ENCODE measurements at places on chromosomes 4 and X.

- DNase-seq = no peak
These were observed 20.3 kb downstream of the FGF13 start for GRCh38 chrX:138691186-138691585.

DNA sequence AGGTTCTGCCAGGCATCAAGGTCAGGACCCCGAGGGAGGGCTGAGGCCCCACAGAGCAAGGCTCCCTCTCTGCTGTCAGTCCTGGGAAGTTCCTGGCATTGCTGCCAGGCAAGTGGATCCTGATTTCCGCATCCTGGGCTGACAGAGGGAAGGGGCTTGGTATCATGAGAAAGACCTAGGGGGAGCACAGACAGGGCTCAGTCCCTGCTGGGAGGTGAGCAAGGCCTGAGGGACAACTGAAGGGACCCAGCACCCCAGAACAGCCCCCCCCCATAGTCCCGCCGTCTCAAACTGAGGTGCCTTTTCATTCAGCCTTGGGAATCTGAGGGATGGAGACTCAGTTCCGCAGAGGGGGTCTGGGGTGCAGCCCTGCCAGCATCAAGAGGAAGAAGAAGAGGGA, 971 bp downstream of the MAGEA11 start:
- no peak for DNase-seq

DNA sequence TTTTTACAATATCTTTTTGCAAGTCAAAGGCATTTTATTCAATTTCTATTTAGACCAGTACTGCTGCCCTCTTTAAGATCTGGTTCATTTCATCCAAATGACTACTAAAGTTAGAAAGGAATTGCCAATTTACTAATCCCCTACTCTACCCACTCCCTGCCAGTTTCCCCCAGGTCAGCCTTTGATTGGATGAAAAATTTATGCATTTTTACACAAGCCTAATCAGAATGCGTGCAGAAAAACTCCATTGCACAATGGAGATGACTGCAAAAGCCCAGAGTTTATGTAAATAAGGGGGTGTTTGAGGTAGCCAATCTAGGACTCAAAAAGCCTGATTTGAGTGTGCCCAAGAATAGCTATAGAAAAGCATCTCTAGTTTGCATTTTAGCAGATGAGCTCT, 310.6 kb downstream of the PABPC4L start:
- no peak for DNase-seq

DNA sequence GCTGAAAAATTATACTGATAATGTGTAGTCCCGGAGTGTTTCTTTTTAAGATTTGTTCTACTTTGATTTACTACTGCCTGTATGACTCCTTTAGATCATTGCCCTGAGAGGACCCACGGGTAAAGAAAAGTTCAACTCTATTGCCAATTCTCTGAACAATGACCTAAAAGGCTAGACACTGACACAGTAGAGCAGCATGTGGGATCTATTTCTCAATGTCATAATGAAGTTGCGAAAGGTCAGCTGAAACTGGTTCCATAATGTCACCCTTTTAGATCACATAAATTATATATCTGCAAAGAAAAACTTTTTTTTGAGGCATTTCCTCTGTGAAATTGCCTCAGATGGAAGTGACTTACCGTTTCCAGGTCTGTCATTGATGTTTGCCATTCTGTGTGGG, 67.4 kb downstream of the GLRB start:
- DNase-seq = no peak

DNA sequence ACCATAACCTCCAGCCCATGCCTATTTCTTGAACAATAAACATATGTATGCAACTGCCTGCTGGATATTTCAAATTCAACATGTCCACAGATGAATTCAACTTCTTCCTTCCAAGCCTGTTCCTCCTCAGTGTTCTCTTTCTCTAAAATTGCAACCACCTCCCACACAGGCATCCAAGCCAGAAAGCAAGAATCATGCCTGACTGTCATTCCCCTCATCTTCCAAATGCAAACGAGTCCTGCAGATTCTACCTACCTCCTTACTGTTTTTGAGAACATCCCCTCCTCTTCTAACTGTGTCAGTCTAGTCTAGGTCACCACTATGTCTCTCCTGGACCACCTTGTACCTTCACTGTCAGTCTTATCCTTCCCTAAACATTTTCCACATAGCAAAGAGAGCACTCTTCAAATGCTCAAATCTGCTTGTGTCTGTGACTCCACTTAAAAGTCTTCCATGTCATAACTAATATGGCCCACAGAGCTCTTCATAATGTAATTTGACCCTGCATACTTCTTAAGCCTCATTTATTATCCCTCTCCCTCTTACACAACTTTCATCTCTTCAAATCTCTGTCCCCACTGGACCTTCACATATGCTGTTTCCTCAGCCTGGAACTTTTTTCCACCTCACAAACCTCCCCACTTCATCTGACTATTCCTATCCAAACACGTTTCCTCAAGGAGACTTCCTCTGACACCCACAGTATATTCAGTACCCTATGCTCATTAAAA, 25.7 kb downstream of the MAPK10 start:
- no peak for DNase-seq

DNA sequence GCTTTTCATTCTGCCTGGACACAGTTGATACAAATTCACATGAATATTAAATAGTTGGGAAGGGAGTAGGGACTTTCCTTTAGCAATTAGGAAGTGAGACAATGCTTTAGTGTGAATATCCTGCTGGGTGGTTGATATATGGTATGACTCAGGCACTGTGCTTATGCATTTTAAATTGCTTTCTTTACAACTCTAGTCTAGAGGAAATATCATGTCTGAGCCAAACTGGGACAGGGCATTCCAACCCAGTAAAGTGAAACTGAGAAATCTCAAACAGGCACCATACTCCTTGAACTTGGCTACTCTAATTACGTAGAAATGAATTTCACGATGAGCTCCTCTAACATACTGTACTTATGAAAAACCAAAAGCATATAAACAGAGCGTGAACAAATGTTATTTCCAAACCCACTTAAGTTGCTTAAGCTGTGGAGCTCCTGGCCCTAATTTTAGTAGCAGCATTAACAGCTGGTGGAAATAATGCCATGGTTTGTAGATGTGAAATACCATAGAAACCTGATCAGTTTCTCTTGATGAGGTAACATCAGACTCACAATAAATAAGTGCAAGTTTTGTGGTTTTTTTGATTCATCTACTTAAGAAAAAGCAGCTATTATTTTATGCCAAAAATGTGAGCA, 242.9 kb upstream of the GK2 start:
- DNase-seq = no peak

GRCh38 chr4:39295784-39296183, 70.4 kb downstream of the RFC1 start:
- DNase-seq = no peak

- no peak for DNase-seq
These were observed 3.0 kb downstream of the RASSF6 start for GRCh38 chr4:73617256-73617655.

DNA sequence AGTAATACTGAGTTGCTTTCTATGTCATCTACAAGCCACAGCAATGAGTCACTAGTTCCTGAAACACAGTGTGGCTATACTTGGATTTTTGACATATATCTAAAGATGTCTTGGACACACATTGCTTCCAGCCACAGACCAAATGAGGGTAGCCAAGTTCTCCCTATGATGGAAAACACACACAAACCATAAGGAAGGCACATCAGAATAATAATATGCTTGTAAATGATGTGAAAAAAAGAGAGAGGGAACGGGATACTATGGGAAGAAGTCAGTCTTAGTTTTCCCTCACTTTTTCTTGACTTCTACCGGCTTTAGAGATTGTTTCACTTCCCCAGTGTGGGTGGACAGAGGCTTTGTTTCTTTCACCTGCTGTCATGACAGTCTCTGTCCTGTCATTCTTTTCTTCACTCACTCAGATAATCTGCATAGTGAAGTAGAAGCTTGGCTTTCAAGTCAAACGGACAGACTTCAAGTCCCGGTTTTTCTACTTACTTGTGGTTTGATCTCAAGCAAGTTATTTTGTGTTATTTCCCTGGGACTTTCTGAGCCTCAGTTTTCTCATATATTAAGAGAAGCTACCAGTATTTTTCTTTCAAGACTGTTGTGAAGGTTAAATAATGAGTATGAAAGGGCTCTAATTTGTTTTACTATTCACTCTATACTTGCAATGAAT, 34.7 kb downstream of the P2RY10 start:
- DNase-seq = no peak

DNA sequence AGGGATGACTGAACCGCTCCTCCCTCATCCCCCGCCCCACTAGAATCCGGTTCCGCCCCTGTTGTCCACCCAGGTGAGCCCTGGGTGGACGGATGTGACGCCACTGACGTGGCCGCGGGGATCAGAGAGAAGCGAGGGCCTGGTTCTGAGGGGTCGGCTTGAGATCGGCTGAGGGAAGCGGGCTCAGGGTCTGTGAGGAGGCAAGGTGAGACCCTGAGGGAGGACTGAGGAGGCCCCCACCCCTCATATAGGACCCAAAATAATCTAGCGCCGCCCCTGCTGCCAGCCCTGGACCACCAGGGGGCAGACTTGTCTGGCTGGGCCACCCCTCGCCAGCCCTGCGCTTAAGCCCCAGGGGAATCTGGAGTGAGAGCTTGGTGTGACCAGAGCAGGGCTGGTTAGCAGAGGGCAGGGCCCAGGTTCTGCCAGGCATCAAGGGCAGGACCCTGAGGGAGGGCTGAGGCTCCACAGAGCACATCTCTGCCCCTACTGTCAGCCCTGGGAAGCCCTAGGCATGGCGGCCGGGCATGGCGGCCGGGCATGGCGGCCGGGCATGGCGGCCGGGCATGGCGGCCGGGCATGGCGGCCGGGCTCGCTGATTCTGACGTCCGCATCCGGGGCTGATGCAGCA, at the start of gene MAGEA8:
TSS of gene MAGEA8 (plus strand) at position 103 of the 631 bp plus-strand sequence. CDS start 3,090 bp downstream, outside the sequence.
- no peak for DNase-seq

DNA sequence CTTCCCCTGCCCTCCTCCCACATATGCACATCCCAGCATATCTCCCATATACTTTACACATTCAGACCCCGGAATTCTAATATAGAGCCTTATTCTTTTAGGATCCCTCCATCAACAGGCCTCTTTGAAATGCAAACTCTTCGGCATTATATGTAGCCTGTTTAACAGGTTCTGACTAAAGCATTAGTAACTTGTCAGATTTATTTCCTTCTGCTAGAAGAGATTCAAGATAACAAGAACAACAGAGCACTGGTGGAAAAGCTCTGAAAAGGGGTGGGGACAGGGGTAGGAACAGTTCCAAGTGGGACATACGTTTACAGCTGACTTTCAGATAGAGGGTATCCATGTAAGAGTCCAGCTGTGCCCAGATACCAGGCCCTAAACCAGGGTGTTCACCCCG, 31.7 kb upstream of the PRPS1 start:
- DNase-seq = no peak

DNA sequence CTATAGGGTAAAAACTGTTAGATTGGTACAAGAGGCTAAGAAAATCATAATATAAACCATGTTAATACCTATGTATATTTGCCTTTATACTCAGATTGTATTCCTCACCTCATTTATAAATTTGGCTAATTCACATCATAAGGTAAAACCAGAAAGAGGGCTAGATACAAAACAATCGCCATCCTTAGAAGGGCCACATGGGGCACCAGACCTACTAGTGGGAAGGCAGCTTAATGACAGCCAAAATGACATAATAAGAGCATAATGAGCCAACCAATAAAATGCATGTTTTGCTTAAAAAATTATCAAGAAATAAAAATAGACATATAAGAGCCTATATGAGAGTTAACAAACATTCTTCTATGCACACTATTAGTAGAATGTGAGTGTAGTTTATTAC, 107.3 kb upstream of the PRDX4 start:
- no peak for DNase-seq

GRCh38 chrX:20829665-20830491, 544.3 kb upstream of the CNKSR2 start:
- no peak for DNase-seq

DNA sequence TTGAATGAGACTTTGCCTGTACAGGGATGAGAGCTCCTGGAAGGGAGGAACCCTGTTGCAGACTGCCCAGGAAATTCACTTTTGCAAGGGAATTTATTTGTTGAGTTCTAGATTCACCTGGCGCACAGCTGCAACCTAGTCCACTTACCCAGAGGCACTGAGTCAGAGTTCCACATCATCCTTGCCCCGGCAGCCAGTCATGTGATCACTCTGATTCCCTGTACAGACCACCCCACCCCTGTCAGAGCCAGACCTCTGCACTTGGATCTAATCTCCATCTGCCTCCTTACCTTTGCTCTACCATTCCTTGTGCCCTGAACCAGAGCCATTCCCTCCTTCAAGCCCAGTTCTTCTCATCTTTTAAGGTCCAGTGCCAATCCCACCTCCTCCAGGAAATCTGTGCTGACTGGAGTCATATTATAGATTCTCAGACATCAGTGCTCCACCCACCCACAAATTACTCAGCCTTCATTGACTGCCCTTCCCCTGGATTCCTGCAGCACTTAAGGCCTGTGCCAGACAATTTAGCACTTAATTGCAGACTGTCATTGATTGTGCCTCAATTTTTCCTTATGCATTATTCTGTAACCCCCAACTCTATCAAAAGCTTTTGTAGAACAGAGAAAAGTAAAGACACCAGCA, 84.1 kb upstream of the MAGEA4 start:
- DNase-seq = no peak

- DNase-seq = no peak
These were observed 40.6 kb downstream of the CLCN3 start for GRCh38 chr4:169660929-169661328.

- no peak for DNase-seq
These were observed 39.8 kb downstream of the SNCA start for GRCh38 chr4:89797117-89797516.

- DNase-seq = no peak
These were observed 665.4 kb upstream of the PABPC4L start for GRCh38 chr4:134867027-134867426.

GRCh38 chr4:24704149-24704548, 91.2 kb upstream of the SOD3 start:
- no peak for DNase-seq

DNA sequence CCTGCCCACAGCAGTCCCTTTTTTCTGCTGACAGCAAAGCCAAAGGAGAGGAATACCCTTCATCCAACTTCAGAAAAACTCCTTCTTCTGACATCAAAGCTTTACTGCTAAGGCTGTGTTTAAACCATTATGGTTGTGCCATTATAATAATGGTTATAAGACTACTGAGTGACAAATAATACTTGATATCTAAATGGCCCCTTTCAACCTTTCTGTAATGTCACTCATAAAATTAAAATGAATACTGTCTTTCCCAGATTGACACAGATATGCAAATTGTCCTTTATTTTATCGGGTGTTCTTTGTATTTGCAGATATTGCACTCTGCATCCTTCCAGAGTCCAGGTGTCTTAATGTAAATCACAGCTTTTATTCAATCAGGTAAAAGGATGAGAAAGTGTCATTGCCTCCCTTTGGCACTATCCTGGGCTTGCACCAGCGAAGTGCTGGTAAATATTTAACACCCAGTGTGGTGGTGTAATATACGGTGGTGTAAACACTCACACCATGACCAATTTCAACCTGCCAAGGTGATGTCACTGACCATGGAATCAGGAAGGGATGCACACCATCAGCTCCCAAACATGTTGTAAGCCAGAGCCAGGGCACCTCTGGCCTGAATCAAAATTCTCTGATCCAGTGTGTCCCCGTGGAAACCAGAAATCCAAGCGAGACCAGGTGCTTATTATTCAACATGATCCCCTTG, 139.4 kb upstream of the TENM3 start:
- no peak for DNase-seq
